ENCODE measurements at places on chromosomes 4 and X.

DNA sequence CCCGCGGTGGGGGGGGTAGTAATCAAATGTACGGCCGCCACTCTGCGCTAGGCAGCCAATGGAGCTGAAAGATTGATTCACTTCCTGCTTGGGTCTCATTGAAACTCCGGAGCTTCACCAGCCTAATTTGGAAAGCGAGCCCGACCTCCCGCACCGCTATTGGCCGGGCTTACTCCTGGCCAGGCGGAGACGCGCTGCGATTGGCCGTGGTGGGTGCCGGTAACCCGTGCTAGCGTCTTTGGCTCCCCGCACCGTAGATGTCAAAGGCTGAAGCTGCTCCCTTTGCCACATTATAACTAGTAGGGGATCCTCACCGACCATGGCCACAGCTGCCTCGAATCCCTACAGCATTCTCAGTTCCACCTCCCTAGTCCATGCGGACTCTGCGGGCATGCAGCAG lies at the start of gene POU3F4:
Gene POU3F4 (plus strand): TSS at position 285 of the 400 bp plus-strand sequence. CDS start 35 bp downstream, at position 320.
- no peak for DNase-seq

DNA sequence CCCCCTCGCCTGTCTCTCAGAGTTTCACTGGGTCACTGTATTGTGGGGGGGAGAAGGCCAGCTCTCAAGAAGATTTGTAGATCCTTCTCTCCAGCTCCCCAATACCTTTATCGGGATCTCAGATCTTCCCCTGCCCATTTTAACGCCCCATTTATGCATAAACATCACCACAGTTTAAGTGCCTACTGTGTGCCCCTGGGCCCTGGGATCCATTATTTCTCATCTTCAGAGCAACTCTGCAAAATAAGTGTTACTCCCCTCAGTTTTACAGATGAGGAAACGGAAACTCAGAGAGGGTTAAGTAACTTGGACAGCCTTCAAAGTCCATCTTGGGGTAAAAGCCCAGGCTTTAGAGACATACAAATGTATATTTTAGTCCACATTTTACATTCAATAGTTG lies 421 bp upstream of the IGSF1 start:
- no peak for DNase-seq

GRCh38 chrX:14032406-14032805 lies 2.7 kb upstream of the GEMIN8 start:
- peak; percentile 18 for DNase-seq

DNA sequence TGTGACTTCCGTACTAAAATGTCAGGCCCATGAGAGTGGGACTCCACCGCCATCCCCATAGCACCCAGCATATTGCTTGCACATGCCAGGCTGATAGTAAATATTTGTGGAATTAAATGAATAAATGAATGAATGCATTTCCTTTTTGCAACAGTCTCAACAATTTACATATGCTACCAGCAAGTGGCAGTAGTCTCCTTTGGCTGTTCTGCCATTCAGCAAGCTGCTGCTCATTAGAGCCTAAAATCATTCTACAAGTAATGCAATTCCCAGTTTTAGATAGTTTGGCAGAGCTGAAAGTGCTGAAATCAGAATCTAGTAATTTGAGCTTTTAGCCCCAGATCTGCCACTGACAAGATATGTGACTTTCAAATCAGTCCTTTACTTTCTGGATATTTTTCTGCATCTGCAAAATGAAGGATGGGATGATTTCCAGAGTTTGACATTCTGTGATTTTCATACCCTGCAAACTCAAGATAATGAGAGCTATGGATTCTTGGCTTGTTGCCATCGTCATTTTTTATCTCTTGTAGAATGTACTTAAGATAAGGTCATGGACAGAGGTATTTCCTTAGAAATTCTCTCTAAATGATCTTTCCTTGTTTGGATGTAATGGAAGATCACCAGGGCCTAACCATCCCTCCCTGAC lies 35.7 kb upstream of the INTS6L start:
- peak; percentile 9 for DNase-seq

- no peak for DNase-seq
Measured at GRCh38 chr4:105023668-105024055, 123.0 kb upstream of the TET2 start.

DNA sequence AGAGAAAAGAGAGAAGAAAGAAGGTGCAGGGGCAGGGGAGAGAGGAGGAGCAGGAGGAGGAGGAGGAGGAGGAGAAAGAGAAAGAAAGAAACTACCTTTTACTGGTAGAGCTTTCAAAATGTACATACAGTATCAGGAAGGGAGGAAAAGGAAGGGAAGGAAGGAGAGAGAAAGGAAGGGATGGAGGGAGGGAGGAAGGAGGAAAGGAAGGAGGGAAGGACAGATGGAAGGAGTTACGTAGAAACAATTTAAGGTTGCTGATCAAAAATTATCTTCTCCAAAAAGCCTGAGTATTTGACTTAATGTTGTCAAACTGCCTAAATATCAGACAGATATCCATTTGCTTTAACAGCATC lies 13.4 kb downstream of the TBC1D9 start:
- no peak for DNase-seq

- DNase-seq = peak; percentile 80
Measured at GRCh38 chr4:140861359-140862176, 105.4 kb upstream of the TBC1D9 start.

GRCh38 chr4:79227860-79228259 lies 98.0 kb downstream of the NAA11 start:
- DNase-seq = no peak

- no peak for DNase-seq
Measured at GRCh38 chr4:114037988-114038387, 58.5 kb upstream of the ARSJ start.

GRCh38 chr4:80136270-80136669 lies 61.0 kb upstream of the PRDM8 start:
- DNase-seq = no peak

GRCh38 chr4:4717692-4718091 lies 141.8 kb upstream of the MSX1 start:
- no peak for DNase-seq

DNA sequence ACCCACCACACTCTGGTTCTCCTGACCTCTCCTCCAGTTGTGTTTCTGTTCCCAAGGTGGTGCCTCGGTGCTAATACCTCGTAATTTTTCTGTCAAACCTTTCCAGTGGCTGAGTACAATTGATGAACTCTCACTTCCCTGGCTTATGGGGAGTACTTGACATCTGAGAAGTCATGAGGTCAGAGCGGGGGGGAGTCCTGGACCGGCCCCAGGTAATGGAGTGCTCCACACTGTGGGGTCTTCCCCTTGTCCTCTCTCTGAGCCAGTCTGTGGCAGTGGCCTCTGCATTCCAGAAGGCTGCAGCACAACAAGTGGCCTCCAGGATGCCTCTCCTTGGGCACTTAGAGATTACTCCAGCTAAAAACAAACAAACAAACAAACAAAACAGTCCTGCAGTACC lies 122.5 kb upstream of the TRIM2 start:
- DNase-seq = no peak

DNA sequence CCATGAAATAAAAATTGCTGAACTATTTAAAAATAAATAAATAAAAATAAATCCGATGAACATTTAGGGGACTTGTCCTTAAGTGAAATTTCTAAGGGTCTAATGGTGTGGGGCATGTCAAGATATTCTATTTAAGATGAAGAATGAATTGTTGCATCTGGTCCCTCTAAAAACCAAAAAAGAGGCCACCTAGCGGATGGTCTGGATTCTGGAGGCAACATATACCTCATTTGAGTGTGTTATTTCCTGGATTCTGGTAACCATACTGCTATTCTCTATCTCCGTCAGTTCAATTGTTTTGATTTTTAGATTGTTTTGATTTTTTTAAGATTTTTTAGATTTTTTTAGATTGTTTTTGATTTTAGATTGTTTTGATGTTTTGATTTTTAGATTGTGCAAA lies 28.3 kb downstream of the AGTR2 start:
- DNase-seq = no peak

DNA sequence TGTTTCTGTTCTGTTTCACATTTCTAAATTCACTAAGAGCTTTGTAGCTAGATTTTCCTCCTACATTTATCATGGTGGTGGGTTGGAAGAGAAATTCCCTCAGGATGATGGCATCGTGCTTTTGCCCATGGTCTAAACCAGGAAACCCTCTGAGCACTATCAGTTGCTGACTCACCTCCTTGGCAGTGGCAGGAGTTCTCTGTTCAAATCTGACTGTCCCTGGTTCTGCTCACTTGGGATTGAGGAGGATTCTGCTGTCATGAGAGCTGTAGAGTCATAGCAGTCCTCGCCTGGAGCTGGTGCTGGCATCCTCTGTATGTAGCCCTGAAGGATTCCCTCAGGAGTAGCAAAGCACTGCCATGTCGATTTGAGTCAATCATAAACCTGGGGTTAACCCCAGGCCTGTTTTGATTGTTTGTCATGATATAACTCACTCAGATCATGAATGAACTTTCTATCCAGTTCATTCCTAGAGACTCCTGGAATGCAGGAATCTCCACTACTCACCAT lies 9.4 kb downstream of the TEX13A start:
- no peak for DNase-seq

- DNase-seq = peak; percentile 26
Measured at GRCh38 chr4:158255727-158256324, 45.5 kb downstream of the TMEM144 start.

- no peak for DNase-seq
Measured at GRCh38 chrX:40064055-40064597, 33.6 kb downstream of the BCOR start.

GRCh38 chr4:153283260-153283659 lies 61.2 kb upstream of the MND1 start:
- no peak for DNase-seq

- no peak for DNase-seq
Measured at GRCh38 chr4:139576219-139576618, 20.2 kb upstream of the SETD7 start.

DNA sequence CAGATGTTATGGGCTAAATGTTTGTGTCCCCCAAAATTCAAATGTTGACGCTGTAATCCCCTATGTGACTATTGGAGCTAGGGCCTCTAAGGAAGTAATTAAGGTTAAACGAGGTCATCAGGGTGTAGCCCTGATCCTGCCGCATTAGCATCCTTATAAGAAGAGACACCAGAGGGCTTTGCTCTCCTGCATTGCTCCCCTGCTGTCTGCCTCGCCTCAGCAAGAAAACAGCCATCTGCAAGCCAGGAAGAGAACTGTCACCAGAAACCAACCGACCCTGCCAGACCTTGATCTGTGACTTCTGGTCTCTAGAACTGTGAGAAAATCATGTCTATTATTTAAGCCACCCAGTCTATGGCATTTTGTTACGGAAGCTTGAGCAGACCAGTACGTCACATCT lies 331.9 kb downstream of the DCTD start:
- DNase-seq = no peak

GRCh38 chr4:112853662-112854256 lies 195.7 kb upstream of the ANK2 start:
- no peak for DNase-seq

DNA sequence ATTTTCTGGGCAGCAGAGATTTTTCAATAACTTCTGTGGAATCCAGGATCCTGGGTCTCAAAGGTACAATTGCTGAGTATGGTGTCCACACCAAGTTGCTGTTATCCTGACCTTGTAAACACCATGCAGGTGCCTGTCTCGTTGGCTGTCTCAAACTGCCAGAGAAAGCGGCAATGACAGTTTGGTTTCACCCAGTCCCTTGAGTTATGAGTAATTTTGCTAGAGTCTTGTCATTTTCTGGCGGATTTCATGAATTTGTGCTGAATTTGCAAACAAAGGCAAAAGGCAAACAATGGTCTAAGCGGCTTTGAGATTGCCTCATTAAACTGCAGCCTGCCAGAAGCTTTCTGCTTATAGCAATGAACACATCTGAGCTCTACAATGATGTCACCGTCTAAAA lies 847.9 kb downstream of the RAB28 start:
- no peak for DNase-seq

DNA sequence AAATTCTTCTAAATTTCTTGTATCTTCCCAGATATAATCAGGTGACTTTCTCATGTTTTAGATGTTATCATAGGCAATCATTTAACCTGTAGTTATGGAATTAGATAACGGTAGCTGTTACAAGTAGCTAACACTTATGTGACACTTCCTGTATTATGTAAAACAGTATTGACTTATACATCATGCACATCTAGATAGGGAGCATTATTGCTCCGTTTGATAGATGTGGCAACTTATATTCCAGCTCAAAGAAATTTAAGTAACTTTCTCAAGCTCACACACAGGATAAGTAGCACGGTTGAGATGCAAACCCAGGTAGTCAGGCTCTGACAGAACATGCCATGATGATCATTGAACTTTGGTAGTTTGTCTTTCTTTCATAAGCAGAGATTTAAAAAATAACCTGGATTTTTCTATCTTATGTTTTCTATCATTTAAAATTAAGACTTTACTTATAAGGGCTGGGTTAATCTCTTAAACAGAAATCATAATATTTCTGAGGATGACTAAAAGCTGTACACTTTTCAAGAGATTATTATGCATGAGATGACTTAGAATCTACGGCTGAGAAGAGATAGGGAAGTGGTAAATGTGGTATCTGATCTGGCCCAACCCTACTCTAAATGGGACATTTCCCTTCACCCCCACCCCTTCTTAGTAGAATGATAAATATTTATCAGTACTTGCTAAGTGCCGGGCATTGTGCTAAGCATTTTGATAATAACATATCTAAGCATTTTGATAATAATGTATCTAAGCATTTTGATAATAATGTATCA lies 69.1 kb upstream of the HPGD start:
- no peak for DNase-seq

DNA sequence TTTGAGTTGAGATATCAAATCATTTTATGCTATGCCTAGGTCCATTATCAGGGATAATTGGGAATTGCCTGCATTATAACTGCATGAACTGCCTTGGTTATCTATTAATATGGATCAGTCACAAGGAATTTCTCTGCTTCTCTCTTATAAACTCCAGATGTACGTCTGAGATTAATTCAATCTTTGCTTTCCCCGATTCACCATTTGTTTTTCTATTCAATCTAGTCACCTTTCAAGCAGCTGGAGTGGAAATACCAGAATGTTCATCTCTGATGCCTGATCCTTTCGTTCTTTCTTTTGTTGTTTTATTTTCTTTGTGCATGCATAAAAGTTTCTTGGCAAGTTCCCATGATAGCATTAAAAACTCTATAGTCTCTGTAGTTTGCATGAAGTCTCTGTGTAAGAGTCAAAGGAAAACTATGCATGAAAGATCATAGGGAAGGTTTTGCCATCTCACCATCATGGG lies 22.6 kb downstream of the SYNPO2 start:
- DNase-seq = no peak

- DNase-seq = no peak
Measured at GRCh38 chr4:106985830-106986229, 50.3 kb downstream of the DKK2 start.

- no peak for DNase-seq
Measured at GRCh38 chr4:142983065-142983464, 137.0 kb upstream of the INPP4B start.

DNA sequence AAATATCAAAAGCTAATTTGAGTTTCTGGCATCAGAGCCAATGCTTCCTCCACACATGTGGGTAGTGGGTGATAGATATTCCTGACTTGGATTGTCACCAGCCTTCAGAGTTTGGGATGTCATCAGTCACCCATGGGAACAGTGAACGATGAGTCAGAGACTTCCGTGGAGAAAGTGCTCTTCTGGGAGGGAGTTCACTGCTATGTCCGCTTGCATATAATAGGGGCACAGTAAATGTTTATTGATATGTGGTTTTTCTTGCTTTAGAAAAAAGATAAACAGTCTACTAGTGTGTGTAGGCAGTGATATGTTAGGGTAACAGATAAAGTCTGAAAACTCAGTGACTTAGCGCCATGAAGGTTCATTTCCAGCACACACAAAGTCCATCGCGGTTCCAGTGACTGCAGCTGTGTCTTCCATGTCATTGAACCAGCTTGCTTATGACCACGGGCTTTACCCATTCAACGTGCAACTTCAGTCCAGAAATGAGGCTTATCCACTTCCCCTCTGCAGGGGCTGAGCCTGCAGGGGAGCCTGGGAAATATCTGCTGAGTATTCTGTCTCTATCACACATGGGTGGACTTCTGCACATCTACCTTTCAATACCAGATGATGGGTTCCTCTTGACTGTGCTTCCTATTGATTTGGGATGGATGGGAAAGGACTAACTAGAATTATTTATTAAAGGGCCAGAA lies 87.7 kb upstream of the WWC2 start:
- no peak for DNase-seq
